ENCODE measurements at places on chromosomes 4 and X.

DNA sequence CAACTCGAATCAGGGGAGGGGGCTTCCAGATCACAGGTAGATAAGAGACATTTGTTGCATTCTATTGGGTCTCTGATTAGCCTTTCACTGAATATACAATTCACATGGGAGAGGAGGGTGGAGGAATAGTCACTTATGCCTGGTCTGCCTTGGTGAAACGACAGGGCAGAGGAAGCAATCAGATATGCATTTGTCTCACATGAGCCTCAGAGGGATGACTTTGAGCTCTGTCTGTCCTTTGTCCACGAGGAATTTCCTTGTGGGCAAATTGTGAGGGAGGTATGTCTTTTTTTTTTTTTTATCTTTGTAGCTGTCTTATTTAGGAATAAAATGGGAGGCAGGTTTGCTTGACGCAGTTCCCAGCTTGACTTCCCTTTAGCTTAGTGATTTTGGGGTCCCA lies 28.5 kb upstream of the TMSB4X start:
- DNase-seq = no peak

DNA sequence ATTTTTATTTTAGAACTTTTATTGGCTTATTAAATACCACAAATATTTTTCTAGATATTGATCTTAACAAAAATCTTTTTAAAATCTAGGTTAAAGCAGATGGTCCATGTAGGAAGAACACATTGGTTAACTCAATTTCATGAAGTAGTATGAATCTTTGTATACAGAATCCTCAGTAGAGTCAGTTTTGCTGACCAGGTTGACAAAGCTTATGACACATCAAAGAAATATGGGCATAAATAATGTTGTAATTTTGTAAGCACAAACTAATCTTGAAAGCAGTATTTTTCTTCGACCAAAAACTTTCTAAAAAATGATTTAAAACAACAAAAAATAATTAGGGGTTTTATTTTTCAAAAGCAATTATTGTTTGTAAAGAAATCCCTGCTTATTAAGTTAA lies 479.3 kb upstream of the PCDH10 start:
- DNase-seq = no peak

DNA sequence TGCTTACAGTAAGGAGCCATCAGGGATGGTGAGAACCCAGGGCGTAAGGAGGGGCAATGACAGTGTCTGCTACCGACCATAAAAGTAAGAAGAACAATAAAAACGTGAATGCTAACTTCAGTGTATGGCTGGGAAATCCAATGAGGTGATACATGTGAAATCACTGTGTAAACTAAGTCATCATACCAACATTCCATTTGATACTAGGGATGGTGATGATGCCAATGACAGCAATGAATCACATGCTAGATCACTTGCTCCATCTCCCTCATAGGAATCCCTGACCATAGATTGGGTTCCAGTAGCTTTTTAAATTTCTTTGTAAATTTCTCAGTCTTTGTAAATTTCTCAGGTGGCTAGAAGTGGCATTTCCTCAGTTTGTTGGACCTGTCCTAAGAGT lies 146.3 kb downstream of the SMIM20 start:
- no peak for DNase-seq

DNA sequence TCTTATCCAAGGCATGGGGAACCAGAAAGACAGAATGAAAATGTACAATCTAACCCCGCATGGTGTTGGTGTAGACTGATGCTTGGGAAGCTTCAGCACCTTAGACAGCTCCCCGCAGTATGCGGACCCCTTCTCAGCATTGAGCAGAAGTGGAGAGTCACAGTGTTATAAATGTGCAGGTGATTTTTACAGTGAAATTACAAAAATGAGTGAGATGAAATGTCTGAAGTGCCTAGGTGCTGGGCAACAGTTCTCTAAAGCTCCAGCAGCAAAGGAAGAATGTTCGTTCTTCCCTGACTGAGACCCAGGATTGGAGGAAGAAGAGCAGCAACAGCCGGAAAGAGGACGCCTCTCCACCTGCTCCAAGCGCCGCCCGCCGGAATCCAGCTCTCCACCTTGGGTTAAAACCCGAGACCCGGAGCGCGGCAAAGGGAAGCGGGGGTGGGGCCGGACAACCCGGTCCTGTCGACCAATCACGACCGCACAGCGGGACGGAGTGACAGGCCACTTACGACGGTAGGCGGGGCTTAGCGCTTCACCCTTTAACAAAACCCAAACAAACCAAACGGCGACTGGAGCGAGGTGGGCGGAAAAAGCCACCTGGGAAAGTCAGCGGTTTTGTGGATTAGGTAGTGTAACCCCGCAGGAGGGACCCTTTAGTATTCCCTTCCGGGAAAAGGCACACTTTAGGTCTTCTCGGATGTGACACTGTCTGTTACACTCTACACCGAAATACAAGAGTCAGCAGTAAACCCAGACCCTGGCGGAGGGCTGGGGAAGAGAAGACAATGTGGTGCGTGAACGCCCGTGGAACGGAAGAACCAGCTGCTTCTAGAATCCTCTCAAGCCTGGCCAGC lies at the start of gene GLRA3:
Gene GLRA3 (minus strand): TSS at position 403 of the 857 bp plus-strand sequence. CDS start 436 bp downstream, outside the sequence.
- DNase-seq = no peak
